PC-9 (cell line): ENCODE measurements at places on chromosomes 3 and 15. TPM values are rescaled to one million over a fixed set of nuclear protein-coding genes. Genes with fewer than 3 reads are reported as not detected.

EPHA6 gene
- total RNA-seq, result 1.2 TPM in 2 replicates

CATSPER2 gene
- total RNA-seq, result 5.8 and 8.0 TPM in 2 replicates

IL17RE gene
- 22.7 and 23.8 TPM in 2 replicates for total RNA-seq

ATP2B2 gene
- not detected in 2 replicates for total RNA-seq

TAGLN3 gene
- total RNA-seq, result not detected in 2 replicates

MYZAP gene
- total RNA-seq, result 3.5 and 5.9 TPM in 2 replicates

TMC3 gene
- not detected in 2 replicates for total RNA-seq

CRYGS gene
- 2.8 and 4.4 TPM in 2 replicates for total RNA-seq

NEDD4 gene
- total RNA-seq, result 17.8 and 24.5 TPM in 2 replicates

STX19 gene
- total RNA-seq, result 3.4 and 5.5 TPM in 2 replicates

DNAJC13 gene
- 44.6 and 56.6 TPM in 2 replicates for total RNA-seq

GOLGA6L7 gene
- total RNA-seq, result not detected in 2 replicates

RPL32 gene
- total RNA-seq, result 1,195 and 1,662 TPM in 2 replicates

C3orf70 gene
- not detected in 2 replicates for total RNA-seq

PRTG gene
- total RNA-seq, result 11.4 and 16.5 TPM in 2 replicates

GPR160 gene
- total RNA-seq, result 11.1 and 12.6 TPM in 2 replicates

VPS8 gene
- total RNA-seq, result 71.8 and 80.8 TPM in 2 replicates

UROC1 gene
- not detected in 2 replicates for total RNA-seq

ACKR2 gene
- 1.0 and 2.9 TPM in 2 replicates for total RNA-seq

CHL1 gene
- total RNA-seq, result not detected in 2 replicates

DNA sequence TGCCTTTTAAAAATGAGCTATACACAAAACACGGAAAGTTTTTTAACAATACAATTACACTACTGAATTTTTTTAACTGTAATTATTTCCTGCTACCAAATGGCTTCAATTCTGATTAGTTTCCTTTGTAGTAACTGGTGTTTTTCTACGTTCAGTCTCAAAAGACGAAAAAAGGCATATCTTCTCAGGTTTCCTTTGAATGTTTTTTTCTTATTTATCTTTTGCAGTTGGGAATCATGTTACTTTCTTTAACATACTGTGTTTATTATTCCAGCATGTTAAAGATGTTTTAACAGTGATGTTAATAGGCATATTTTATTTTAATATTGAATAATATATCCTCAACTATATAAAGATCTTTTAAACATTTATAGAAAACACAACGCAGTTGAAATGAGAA is 1055.5 kb downstream of the ROBO1 start:
- no peak for DNase-seq

GRCh38 chr3:14405360-14406238 is 3.2 kb downstream of the SLC6A6 start:
- DNase-seq, result peak; percentile 88

DNA sequence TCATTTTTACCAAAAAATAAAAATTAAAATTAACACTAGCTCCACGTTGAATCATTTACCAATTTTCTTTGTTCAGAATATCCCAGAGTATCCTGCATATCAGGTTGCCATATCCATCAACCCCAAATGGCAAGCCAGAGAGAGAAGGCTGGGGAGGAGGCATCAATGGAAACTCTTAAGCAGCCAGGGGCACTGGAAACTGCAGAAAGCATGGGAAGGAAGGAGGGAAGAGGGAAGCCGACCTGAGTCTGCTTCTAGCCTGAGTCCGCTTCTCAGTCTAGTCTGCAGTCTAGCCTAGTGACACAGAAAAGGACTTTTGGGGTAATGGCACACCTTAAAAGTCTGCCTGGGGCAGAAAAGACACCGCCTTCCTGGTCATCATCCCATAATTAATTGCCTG is 1.6 kb upstream of the MTHFS start:
- DNase-seq, result no peak

DNA sequence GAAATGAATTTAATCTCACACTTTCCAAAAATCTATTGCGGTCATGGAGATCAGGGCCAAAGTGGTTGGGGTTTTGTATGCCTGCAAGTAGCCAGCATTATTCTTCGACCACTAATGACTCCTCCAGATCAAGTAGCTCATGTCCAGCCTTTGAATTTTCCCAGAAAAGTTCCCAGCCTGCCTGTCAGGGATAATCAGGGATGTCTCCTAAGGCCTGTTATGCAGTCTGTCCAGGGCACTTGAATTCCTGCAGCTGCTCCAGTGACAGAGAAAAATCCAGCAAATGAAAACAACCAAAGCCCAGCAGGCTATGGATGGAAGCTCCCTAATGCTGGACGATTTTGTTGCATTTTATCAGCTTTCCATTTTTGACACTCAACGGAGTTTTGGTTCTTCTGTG is 215.4 kb downstream of the ADAMTSL3 start:
- no peak for DNase-seq

GRCh38 chr15:70869346-70869745 is 15.4 kb upstream of the LARP6 start:
- DNase-seq, result no peak

DNA sequence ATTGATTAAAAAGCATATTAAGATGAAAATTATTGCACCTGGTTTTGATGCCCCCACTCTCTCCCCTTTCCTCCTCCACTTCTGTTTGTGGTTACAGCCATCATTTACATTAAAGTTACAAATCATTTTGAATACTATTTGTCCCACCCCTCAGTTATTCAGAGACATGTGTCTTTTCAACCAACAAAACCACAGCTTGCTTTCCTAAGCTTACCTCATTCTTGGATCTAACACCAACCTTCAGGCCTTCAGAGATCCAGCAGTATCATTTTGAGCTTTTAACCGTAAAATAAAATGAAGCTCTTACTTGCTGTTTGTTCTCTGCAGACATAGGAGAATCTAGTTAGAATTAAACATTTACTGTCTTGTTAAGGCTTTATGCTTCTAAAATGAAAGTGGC is 4.7 kb downstream of the PXYLP1 start:
- no peak for DNase-seq

GRCh38 chr15:31523027-31523654 is 196.5 kb downstream of the KLF13 start:
- DNase-seq, result no peak

DNA sequence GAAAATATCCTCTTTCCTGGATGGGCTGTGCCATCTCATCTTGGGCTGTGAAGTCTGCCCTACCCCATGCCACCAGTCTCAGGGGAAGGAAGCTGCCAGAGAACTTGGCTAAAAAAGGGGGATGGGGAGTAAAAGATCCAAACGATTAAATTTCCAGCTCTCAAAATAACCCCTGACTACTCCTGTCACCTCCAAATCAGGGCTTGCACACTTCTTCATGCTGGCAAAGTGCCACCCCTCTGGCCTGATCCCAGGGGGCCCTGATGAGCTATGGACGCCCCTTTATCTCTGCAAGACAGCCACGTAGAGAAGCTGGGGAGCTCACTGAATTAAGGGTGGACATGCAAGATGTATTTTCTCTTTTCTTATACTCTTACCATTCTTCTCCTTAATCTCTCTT is 1.2 kb upstream of the MLF1 start:
- no peak for DNase-seq

DNA sequence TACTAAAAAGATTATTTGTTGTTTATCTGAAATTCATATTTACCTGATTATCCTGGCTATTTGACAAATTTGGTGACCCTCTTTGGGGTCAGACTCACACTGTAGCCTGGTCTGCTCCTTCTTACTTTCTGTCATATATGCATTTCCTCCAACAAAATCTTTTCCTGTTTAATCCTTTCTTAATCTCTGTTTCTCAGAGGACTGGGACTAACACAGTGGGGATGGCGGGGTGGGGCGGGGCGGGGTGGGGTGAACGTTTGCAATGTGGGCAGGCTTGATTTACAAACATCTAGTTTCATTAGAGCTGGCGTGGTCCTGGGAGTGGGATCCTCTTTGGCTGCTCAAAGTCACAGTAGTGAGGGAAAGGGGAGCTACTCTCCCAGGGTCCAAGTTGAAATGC is 35.3 kb upstream of the CDCP1 start:
- DNase-seq, result no peak

DNA sequence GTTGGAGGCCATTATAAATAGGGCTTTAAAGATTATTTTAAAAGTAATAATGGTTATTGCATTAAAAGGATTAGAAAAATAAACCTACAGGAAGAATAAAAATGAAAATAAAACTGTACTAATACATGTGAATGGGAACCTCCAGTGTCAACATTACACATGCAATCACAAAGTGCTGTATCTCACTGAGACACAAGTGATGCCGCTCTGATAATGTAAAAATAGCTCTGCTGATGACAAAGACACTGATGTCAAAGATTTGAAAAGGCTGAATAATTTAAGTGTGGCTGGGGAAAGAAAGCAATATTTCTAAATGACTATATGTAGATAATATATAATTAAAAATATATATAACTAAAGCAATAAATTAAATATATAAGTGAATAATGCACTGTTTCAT is 129.1 kb upstream of the RAP2B start:
- no peak for DNase-seq

- DNase-seq, result no peak
Observed at GRCh38 chr3:193788189-193788991, 195.4 kb downstream of the OPA1 start.

DNA sequence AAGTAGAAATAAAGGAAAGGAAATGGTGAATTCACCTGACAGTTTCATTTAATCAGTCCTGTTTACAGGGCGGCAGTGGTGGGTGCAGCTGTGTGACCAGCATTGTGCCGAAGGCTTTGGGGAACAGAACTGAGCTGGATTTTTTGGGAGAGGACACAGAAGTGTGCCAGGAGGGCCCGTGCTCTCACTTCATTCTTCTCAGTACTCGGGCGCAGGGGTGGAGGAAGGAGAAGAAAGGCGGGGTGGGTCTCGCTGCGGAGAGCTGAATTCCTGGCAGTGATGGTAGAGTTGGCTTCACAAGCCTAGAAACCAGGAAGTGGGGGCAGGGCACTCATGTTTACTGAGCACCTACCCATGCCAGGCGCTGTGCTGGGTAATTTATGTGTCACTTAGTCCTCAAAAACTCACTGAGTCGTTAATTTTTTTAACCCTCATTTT is 64.6 kb downstream of the CRTC3 start:
- DNase-seq, result no peak

DNA sequence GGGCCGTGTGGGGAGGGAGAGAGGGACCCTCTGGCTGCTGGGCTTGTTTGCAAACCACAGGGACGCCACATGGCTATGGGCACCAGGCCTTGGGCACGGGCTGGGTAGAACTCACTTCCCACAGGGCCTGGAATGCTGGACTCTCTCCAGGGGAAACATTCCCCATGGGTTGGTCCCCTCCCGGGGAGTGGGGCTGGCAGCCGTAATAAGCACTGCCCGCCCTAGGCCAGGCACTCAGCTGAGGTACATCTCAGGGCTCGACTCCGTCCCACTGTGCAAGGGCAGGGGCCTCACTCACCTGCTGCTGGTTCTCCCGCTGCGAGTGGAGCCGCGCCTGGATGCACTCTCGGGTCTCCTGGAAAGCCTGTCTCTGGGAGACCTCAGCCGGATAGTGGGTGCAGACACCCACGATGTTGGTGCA is 96.7 kb downstream of the ADCY5 start:
- no peak for DNase-seq

- DNase-seq, result no peak
Observed at GRCh38 chr3:50194903-50195500, 3.6 kb downstream of the GNAT1 start.

DNA sequence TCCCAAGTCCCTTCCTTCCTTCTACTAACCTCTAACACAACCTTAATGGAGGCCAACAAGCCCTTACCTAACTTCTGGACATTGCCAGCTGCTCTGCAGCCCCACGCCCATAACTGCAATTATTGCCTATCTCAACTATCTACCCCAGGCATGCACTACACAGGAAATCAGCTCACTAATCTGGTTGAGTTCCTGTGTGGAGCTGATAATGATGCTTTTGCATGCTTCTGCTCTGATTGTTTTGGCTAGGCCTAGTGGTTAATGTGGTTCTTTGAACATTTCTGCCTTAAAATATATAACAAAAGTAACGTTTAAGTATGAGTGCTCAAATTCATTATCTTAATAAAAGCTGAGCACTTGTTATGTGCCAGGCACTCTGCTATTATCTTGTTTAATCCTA is 463.9 kb downstream of the MFSD1 start:
- no peak for DNase-seq

DNA sequence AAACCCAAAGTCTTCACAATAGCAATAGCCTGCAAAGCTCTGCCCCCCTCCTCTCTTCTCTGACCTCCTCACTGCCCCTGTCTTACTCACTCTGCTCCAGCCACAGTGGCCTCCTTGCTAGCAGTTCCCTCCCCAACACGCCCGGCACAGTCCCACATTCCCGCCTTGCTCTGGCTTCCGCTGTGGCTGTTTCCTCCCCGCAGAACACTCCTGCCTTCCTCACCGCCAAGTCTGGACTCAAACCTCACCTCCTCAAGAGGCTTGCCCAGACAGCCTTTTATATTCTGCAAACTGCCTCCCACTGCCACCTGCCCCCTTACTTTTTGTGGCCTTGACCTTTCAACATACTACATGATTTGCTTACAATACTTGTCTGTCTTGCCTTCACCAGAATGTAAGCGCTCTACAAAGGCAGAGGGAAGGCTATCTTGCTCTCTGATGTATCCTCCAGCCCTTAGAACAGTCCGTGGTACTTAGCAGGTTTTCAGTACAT is 406 bp upstream of the MPI start:
- no peak for DNase-seq

- no peak for DNase-seq
Observed at GRCh38 chr3:43080726-43081568, 24.9 kb downstream of the POMGNT2 start.

- DNase-seq, result no peak
Observed at GRCh38 chr3:5231074-5231473, 43.6 kb downstream of the EDEM1 start.

GRCh38 chr15:58506783-58507668 is 75.2 kb downstream of the LIPC start:
- DNase-seq, result no peak

- DNase-seq, result no peak
Observed at GRCh38 chr3:173403376-173403775, 5.8 kb downstream of the NLGN1 start.

DNA sequence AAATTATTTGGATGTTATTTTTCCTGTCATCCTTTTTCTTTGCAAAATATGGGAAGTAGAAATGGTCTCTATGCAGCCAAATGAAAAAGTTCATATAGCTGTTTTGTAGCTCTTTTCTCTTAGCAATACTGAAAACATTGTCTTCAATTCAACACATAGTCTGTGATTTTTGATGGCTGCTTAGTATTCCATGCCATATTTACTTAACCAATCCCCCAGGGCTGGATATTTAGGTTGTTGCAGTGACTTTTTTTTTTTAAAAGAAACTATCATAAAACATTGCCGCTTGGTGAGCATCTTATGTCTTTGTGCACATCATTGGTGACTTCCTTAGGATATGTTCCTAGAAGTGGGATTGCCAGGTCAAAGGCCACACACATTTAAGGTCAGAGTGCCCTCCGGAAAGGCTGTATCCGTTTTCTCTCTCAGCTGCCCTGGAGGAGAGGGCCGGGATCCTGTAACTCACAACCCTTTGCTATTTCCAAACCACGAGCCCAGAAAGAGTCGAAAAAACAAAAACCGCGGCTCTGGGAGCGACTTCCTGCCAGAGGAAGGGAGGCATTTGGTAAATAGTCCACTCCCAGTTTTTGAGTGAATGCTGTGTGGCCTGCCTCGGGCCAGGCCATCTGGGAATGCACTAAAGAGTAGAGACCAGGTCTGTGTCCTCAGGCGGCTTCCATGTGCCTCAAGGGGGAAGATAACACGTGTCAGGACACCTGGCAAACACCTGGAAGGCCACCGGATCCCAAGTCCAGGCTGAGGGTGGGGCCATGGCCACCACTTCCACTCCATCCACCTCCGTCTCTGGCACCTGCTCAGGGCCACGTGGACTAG is 41.9 kb downstream of the SMAD6 start:
- DNase-seq, result no peak
